ENCODE measurements at places on chromosomes 4 and X.

- DNase-seq, result no peak
Measured at GRCh38 chr4:15526924-15527592, 57.4 kb downstream of the CC2D2A start.

- no peak for DNase-seq
Measured at GRCh38 chrX:13719192-13719856, 15.1 kb downstream of the TRAPPC2 start.

DNA sequence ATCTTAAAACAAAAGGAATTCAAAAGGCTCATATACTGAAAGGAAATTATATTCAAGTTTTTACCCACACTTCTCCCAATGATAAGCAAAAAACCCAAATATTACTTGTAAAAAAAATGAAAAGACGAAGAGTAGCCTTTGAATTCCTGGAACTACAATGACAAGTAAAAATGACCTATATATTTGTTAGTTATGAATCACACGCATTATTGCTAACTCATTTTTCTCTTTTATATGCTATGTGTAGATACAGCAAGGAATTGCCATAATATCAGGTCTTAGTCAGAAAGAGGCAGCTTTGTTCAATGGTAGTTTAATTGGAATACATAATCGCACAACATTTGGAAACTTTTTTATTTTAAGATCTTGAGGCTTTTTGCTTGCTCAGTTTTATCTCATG, 22.7 kb upstream of the ASB5 start:
- no peak for DNase-seq

DNA sequence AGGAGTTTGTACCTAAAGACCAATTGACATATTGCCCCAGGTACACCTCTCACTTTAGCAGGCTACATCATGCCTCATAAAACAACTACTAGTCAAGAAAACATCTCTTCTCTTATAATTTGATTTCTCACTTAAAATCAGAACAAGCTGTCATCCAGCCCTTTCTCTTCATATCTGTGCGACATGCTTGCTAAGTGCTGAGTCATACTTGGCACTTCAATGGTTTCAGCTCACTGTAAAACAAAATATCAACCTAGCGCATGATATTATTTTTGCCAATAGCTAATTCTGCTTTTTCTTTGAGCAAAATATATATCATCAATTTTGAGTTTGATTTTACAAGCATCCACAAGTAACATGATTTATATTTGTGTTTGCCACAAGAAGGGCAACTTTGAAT, 27.9 kb upstream of the FUNDC1 start:
- no peak for DNase-seq

DNA sequence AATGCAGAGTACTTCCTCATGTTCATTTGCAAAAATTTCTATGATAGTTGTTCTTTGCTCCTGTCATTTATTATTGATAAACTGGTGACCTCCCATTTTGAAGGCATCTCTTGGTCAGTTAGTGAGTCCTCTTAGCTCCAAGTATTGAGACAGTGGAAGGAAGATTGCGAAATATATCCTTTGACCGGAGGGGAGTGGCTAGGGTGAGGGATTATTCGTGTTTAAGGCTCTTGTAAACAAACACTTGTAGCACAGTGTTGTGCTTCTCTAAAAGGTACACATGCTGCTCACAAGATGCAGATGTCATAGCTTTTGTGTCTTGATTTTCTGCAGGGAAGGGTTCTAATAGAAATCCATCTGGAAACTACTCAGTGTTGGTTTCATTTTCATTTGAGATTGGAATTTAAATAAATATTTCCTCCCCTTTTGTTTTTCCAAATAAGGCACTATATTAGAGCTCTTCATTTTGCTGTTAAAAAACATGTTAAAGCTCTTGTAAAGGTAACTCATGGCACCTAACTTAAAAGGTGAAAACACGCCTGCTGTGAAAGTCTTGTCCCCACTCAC, 21.8 kb downstream of the TXLNG start:
- DNase-seq, result no peak

DNA sequence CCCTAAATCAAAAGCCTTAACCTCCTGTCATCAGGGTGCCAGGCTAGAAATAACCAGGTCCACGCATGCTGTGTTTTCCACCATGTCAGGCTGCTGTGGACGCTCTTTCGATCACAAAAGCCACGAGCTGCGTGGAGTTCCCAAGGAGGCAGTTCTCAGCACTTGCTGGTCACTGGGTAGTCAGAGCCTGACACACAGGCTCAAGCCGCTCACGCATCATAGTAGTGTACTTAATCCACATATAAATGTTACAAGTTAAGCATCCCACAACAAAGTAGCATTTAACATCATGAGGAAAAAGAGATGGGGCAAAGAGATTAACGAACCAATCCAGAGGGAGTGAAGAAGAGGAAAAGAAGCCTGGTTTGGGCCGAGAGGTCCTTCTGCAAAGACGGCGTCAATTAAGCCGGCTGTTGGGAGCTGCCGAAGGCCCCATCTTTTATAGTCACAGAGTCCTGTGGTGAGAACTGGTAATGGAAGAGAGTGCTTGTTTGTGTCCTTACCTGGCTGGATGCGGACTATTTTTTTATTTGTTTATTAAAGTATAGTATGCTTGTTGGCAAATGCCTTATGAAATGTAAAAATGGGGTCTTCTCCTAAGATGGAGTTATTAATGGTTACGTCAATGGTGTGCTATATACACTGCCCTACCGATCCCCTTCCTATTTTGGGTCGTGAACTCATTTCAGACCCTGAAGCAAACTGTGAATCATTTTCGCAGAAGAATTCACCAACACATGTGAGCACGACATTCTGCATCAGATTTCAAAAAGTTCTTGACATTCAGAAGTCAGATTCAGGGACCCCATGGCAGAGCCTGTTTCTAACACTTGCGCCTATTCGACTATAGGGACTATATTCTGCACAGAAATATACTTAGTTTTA, 675 bp downstream of the PRIMPOL start:
- no peak for DNase-seq
